Activated T-cell treated with anti-CD3 and anti-CD28 coated beads, Interleukin-2, amount 50 U/mL, for 4 hours (primary cell): ENCODE measurements at places on chromosomes 7 and 10.

DNA sequence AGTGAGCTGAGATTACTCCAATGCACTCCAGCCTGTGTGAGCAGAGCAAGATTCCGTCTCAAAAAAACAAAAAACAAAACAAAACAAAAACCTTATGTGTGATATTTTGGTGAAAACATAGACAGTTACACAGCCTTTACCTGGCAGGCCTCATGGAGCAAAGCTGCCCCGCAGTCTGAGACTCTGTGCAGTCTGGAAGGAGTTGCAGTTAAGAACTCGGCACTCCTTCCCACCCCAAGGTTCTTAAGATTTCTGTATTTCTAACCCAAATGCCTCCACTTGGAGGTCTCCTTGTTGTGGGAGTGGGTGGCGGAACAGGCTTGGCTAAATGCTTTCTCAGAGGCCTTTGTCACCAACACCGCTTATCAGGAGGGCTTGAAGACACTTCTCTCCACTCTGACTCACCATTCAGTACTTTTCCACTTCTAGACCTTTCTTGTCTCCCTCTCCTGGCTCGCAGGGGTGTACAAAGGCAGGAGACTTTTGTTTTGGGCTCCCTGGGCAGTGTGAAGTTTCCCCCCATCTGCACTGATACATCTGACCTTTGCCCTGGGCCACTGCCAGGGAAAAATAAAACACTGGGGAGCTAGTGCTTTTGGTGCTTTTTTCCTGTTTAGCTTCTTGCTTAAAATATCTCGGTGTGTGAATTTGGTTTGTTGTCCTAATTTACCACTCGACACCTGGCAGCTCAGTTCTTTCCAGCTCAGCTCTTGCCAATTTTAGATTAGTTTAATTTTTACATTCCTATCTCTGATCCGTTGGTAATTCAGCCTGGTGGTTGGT lies 51.3 kb upstream of the MAGI2 start:
- no peak for DNase-seq

DNA sequence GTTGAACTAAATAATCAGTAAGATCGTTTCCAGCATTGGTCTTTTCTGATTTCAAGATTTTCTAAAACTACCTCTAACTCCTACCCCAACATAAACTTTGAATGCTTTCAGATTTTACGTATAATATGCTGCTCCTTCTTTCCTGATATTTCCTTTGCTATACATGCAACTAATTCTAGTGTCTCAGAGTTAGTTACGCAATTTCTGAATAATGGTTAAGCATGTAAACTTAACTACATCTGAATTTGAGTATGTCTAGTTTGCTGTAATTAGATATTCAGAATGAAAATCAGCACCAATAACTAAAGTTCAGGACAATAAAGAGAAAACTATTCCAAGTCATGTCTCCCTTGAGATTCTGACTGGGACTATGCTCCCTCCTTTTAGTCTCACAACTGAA lies 71.0 kb downstream of the SEMA3C start:
- no peak for DNase-seq

DNA sequence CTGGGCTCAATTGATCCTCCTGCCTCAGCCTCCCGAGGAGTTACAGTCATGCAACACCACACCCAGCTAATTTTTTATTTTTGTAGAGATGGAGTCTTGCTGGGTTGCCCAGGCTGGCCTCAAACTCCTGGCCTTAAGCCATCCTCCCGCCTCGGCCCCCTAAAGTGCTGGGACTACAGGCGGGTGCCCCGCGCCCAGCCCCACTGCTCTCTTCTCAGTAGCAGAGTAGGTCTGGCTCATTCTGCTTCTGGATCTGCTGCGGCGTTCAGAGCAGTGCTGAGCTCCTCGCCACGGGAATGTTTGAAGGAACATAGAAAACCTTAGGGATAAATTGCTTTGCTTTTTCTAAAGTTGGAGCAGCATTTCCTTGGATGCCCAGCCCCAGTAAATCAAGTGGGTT lies 27.4 kb downstream of the WIPI2 start:
- DNase-seq, result no peak

DNA sequence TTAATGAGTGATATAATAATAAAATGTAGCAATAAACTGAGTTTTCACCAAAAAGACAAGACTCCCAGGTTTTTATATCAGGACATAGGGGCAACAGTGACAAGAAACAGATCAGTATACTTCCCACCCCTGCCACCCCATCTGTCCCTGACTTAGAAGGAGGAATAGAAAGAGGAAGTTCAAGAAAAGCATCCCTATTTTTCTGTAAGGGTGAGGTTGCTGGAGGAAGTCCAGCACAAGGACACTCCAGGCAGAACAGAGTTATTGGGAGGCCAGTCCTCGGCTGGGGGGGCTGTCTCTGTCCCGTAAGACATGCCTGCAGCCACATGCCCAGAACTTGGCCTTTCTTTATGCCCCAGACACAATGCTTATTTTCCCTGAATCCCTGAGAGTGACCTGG lies 16.5 kb upstream of the TLX1 start:
- no peak for DNase-seq

GRCh38 chr7:39421661-39422060 lies 144.5 kb upstream of the YAE1 start:
- DNase-seq, result no peak

GRCh38 chr7:120353171-120353570 lies 80.2 kb downstream of the KCND2 start:
- no peak for DNase-seq

GRCh38 chr7:84314263-84314662 lies 119.7 kb upstream of the SEMA3A start:
- DNase-seq, result no peak

- no peak for DNase-seq
These were observed 733.9 kb upstream of the PHF14 start for GRCh38 chr7:10239695-10240345.

DNA sequence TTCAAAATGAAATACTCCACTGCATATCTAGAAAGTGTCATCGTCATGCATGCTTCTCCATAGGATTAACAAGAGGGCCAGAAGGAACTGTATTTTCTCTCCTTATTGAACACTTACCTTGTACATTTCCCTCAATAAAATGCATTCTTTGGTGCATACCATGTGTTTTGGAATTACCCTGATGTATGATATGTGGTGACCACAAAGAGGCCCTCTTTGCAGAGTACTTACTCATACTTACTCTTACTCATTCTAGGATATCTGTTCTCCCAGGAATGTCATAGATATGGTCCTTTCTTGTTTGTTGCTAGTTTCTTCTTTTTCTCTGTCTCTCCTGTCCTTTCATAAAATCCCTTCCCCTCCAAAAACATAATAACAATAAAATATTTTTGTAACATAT lies 1087.1 kb upstream of the POT1 start:
- DNase-seq, result no peak

DNA sequence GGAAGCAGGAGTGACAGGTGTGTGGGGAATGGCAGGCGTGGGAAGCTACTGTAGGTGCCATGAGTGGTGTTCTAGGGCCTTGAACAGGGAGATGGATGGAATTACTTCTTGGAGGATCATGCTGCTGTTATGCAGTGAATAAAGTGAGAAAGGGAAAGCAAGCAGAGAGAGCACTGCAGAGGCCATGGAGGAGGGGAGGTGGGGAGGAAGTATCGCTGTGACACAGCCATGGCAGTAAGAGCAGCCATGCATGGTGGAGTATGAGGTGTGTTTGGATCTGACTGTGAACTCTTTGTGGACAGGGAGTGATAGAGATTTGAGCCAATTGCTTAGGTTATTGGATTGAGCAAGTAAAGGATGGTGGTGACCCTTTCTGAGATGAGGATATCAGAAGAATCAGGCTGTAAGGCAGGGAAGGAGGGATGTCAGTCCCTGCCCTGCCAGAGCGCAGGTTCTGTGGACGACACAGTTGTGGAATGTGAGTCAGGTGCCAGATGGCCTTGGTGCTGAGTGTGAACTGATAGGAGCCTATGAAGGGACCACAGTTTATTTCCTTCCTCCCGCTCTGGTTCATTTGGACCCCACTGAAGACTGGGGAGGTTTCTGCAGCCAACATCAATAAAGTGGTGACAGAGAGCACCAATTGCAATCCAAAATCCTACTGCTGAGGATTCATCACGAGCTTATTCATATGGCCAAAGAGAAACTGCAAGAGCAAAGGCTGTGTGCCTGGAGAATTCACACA lies 105.5 kb upstream of the TMEM72 start:
- DNase-seq, result no peak

DNA sequence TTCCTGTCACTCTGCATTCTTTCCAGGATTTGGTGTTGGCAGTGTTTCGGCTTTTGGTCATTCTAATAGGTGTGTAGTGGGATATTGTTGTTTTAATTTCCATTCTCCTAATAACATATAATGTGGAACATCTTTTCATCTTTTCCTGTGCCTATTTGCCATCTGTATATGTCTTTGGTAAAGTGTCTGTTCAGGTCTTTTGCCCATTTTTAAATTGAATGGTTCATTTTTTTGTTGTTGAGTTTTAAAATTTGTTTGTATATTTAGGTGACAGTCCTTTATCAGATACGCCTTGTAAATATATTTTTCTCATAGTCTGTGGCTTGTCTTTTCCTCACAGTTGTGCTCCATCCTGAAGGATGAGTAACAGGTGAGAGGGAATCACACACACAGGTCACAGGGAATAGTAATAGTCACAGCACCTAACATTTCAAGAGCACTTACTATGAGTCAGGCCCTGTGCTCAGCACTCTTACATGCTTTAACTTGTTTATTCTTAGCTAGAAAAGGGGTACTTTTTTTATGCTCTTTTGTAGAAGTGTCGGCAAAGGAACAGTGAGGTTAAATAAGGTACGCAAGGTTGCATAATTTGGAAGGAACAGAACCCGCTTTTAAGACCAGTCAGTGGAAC lies 117.1 kb upstream of the GATA3 start:
- no peak for DNase-seq

DNA sequence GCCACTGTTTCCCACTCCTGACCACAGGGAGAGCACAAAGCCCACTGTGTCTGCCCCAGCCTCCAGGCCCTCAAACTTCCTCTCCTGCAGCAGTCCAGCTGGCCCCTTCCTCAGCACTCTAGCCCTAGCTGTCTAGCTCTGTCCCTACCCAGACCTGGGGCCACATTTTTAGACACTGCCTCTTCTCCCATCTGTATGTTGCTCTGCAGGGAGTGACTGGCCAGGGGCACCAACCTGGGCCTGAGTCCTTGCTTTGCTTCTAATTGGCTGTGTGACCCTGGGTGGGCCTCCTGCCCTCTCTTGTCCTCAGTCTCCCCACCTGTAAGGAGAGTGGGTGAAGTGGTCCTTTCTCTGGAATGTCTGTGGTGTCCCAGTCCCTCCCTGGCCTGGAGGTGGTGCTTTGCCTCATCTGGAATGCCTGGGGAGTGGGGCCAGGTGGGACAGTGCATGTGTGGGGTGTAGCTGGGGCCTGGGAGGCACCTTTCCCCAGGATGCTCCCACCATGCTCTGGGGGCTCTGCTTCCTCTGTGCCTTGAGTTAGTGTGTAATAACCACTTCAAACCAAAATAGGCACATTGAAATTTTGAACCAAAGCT lies 25.1 kb downstream of the AQP1 start:
- DNase-seq, result no peak

GRCh38 chr7:133513608-133514007 lies 260.7 kb downstream of the EXOC4 start:
- no peak for DNase-seq

DNA sequence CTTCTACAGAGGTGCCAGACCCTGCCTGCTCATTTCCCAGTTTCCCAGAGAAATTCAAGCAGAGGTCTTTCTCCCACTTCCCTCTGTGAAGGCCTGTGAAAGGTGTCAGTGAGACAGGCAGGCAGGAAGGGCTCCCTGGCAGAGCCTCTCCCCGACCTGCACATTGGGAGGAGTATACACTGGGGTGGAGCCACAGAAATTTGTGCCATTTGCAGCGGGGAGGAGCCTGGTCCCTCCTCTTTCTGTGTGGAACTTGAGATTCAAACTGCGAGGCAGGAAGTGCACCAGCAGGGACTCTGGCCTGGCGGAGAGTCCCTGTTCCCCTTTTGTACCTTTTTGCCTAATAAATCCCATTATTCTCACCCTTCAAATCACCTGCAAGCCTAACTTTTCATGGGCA lies 54.6 kb upstream of the OPN4 start:
- no peak for DNase-seq

DNA sequence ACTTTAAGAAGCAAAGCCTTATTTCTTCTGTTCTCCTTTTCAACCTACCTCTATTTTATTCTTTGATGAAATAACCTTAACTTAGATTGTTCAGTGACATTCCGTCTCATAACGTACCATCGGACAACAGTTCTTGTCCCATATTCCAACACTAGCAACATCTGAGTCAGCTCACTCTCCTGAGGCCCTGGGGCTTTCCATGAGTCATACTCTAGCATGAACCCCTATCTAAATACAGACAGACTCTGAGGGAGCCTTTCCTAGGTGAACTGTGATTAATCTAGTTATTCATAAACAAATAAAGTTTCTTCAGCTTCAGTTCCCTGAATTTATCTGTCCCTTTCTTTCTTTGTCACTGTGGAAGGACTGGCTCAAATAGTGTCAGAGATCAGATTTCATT lies 168.7 kb upstream of the LYZL1 start:
- no peak for DNase-seq

GRCh38 chr10:1643161-1643907 lies 94.0 kb downstream of the ADARB2 start:
- DNase-seq, result no peak

DNA sequence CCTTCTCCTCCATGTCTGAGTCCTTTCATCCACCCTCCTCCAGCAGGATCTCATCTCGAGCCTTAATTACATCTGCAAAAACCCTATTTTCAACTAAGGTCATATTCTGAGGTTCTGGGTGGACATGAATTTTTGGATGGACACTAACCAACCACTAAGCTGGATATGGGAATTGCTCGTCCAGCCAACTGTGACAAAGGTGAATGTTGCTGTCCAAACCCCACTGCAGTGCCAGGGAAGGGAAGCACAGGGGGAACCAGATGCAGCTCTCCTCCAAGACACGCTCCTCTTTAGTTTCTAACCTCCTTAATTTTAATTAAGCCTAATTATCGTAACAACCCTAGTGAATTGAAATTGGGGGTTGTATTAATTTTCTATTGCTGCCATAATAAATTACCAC lies 65.1 kb upstream of the EBF3 start:
- DNase-seq, result no peak

- no peak for DNase-seq
These were observed 999.7 kb downstream of the NRG3 start for GRCh38 chr10:82874671-82875070.

DNA sequence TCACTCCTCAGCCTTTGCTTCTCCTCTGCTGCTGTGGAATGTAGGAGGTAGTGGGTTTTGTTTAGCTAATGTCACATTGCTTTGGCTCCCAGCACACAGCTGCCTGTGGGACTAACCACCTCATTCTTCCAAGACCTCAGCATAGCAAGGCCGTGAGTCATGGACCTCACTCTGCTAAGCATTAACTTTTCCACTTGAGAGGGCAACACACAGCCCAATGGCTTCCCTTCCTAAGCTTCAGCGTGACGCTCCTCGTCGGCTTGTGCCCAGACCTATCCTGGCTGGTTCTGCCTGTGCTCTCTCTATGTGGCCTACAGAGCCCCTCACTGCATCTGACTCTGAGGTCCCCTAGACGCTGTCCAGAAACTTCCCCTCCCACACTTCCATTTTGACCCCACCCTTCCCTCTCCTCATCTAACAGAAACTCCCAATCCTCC lies 23.3 kb downstream of the MYOF start:
- no peak for DNase-seq

DNA sequence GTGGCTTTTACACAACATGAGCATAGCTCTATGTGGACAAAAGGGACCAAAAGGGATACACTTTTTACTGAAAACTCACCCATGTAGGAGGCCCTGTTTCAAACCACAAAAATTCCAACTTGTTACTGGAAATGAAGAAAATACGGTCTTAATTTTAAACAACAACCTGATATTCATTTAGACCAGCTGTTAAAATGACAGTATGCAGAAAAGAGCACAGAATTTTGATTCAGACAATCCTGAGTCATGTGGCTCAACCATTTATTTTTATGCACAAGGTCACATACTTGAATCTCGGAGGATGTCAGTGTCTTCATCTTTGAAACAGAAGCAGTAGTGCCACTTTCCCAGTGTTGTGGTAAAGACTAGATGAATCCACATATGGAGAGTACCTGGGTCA lies 426.5 kb upstream of the NFE2L3 start:
- no peak for DNase-seq
